Activated CD8-positive, alpha-beta memory T cell treated with anti-CD3 and anti-CD28 coated beads for 4 hours (primary cell): ENCODE measurements at places on chromosomes 4 and X.

DNA sequence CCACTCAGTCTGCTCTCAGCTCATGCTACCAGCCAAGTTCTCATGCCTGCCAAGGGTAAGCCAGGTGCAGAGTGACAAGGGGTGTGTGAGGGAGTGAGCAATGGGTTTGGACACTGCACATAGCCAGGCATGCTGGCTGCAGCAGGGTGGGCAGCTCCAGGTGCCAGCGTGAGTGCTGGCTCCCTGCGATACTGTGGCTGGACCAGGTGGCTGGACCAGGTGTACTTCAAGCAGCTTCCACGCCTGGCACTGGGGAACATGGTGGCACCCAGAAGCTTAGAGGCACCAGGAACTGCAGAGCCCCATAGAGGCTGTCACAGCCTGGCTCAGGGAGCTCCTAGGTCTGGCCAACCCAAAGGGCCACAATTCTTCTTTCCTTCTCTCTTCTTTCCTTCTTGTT, 234.9 kb upstream of the GIMD1 start:
- no peak for DNase-seq

GRCh38 chr4:10006231-10006600, 15.1 kb downstream of the SLC2A9 start:
- no peak for DNase-seq

GRCh38 chr4:165922747-165923146, 49.7 kb downstream of the TLL1 start:
- DNase-seq: no peak

GRCh38 chrX:151825007-151825406, 87.7 kb upstream of the MAGEA4 start:
- no peak for DNase-seq

- DNase-seq: no peak
Observed at GRCh38 chr4:101163936-101164335, 183.4 kb downstream of the PPP3CA start.

DNA sequence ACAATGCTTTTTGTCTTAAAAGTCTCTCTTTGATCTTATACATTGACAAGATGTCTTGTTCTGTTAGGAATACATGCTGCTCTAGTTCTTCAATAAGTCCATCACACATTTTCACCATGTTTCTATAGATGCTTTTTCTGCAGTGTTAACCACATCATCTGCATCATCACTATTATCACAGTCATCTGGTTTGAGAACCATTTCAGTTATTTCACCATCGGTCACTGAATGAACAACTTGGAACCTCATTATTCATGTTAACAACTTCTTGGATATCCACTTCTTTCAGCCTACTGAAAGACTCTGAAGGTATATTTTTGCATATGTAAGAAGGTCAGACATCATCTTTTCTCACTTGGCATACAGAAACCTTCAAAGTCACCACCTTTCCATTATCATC, 975.2 kb downstream of the STIM2 start:
- DNase-seq: no peak

DNA sequence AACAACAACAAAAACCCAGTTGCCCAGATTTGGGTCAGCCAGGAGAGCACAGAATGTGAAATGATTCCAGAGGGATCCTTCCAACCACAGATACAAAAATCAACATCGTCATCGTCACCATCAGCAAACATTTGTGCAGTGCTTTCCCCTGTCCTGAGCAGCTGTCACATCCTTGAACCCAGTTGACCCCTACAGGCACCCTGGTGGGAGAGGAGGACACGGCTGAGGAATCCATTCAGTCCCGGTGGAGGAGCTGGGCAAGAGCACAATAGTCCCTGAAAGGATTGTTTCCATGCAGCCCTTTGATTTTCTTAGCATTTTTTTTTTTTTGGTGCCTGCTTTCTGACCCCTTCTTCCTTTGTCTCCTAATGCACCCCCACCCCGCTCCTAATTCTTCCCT, 37.1 kb upstream of the STX18 start:
- DNase-seq: no peak

DNA sequence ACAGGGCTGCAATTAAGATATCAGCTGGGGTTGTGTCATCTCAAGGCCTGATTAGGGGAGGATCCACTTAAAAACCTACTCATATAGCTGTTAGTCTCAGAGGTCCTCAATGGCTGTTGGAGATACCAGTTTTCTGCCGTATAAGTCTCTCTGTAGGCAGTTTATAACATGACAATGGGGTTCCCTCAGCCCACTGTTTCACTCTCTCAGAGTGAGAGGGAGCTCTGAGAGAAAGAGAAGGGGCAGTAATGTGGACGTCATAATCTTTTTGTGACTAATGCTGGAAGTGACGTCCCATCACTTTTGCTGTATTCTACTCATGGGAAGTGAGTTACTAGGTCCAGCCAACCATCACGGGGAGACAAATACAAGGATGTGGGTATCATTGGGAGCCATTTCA, 70.3 kb downstream of the STIM2 start:
- no peak for DNase-seq

- no peak for DNase-seq
Observed at GRCh38 chr4:115110191-115111181, 2.9 kb downstream of the NDST4 start.

DNA sequence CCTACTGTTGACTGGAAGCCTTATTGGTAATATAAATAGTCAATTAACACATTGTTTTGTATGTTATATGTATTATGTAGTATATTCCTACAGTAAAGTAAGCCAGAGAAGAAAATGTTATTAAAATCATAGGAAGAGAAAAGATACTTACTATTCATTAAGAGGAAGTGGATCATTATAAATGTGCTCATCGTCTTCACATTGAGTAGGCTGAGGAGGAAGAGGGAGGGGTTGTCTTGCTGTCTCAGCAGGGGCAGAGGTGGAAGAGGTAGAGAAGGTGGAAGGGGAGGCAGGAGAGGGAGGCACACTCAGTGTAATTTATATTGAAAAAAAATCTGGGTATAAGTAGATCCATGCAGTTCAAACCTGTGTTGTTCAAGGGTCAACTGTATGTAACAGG, 10.6 kb downstream of the CDKL5 start:
- DNase-seq: no peak

- no peak for DNase-seq
Observed at GRCh38 chr4:43325220-43325967, 432.9 kb downstream of the GRXCR1 start.

- DNase-seq: no peak
Observed at GRCh38 chr4:156797206-156797605, 174.4 kb downstream of the PDGFC start.

DNA sequence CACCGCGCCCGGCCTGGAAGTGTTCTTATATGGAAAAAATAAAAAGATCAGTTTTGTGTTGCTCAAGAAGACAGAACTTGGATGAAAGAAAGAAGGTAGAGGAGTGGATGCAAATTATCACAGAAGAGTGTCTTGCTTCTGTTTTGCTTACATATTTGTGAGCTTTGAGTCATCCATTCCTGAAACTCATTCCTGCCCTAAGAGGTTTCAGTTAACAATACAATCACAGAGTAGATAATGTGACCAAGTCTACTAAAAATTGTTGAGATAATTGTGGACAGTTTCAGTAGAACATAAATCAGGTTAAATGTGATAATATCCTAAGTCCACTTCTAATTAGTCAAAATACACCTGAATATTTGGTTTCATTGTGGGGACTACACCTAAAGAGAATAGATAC, 26.4 kb upstream of the LRCH2 start:
- no peak for DNase-seq

GRCh38 chrX:78129714-78130113, 9.7 kb downstream of the TAF9B start:
- DNase-seq: no peak

DNA sequence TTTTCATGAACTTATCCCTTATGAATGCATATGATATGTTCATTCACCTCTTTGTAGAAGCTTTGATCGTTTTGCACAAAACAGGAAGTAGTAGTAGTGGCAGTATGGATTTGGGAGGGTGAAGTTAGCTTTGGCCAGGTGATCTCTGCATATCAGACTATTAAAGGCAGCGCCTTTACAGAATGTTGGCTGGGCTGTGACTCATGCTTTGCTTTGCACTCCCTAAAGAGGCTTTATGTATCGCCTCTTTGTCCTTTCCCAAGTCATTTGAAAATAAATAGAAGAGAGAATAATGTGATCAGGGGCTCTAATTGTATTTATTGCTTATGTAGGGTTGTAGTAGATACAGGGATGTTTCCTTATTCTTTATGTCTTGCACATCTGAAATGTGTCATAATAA, 50.4 kb downstream of the SHROOM3 start:
- no peak for DNase-seq

- no peak for DNase-seq
Observed at GRCh38 chr4:184534511-184535391, 60.4 kb upstream of the IRF2 start.

DNA sequence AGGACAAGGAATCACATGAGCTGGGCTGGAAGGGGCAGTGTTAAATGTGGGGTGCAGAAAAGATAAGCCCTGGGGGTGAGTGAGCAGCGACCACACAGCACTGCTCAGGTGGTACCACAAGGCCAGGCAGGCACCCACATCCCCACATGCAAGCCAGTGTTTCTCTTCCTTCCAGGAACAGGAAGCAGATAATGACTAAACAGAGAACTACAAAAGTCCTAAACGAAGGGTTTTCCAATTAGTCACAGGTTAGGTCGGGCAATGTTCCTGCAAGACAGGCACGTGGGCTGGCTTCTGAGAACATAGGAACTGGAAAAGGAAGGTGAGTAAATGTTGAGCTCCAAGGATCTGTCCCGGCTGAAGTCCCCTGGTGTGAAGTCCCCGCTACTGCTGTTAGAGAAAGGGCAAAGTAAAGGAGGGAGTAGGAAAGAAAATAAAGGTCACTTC, 19.5 kb downstream of the RELL1 start:
- DNase-seq: no peak

GRCh38 chr4:166798126-166798525, 436.2 kb downstream of the SPOCK3 start:
- no peak for DNase-seq

GRCh38 chr4:84263415-84263814, 235.7 kb downstream of the NKX6-1 start:
- no peak for DNase-seq
